SK-N-MC (cell line): ENCODE measurements at places on chromosomes 5 and 9.

DNA sequence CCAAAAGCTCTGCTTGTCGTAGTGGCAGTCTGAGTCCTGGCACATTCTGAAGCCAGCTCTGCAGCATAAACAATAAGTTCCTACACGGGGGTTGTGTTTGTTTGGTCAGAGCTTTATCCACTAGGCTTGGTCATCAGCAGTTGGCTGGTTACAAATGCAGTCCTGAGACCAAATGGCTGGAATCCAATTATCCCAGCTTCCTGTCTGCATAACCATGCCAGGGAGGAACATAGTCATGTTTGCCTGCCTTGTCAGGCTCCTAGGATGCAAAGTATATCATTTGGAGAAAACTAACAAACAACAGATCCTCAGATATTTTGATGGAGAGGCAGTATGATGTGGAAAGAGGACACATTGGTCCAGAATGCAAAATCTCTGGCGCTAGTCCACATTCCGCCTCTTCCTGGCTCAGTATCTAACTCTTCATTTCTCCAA, 85.8 kb downstream of the FBXO38 start:
- no peak for DNase-seq

- DNase-seq = peak; percentile 22
Measured at GRCh38 chr5:88108490-88109279, 160.0 kb downstream of the TMEM161B start.

DNA sequence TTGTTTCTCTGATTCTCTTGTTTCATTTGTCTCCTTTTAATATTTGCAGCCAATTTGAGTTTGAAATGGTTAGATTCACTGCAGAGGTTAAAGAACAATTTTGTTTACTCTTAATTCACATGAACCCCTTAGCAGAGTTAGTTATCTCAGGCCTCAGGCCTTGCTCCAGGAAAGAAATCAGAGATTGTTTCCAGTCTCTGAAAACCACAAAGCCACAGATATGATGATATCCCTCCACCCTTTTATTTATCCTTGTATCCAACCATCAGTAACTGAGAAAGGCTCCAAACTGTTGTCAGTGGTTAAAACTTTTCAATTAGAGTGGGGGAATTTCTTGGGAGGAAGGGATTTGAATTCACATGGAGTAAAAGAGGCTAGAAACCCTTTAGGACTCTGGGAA, 406.0 kb upstream of the DMAC1 start:
- no peak for DNase-seq

DNA sequence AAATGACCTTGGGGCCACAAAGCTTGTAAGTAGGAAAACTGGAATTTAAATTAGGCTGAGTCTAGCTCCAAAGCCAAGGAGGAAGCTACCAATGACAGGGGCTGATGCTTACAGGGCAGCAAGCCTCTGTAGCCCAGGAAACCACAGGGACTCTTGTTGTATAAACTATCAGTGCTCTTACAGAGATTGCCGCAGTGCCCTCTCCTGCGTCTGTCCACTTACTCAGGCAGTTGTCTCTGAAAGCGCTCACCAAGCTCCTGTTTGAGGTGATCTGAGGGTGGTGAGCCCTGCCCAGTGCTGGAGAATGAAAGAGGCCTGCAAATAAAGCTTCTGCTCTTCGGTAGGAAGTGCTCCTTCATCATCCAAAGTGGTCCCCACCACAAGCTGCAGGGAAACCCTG, 498.8 kb downstream of the ARHGEF28 start:
- DNase-seq = no peak

GRCh38 chr9:96854651-96855273, 448 bp upstream of the ZNF782 start:
- no peak for DNase-seq

GRCh38 chr5:53130266-53130665, 20.7 kb upstream of the MOCS2 start:
- no peak for DNase-seq

- DNase-seq = no peak
Measured at GRCh38 chr9:123743737-123744136, 186.2 kb downstream of the DENND1A start.

DNA sequence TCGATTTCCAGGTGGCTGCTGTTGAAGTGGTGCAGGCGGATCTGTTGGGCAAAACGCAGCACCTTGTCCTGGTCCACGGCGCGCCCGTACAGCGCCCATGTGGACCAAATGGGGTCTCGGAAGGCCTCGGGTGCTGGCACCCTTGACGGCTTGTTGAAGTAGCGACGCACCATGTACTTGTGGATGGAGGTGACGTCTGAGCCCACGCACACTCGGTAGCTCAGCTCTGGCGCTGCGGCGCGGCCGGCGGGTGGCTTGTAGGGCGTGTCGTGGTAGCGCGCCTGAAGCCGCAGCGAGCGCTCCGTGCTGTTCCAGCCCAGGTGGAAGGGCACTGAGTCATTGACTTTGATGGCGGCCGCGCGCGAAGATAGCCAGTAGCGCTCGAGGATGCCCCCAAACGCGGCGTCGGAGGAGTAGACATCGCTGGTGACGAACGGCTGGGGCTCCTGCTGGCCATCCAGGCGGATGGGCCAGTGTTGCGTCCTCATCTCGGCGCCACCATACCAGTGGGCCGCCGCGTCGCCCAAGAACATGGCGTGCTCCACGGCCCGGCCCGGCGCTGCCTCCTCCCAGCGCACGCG, 4.7 kb downstream of the MYORG start:
- no peak for DNase-seq

GRCh38 chr5:58015175-58015574, 444.7 kb downstream of the PLK2 start:
- DNase-seq = no peak

- DNase-seq = no peak
Measured at GRCh38 chr5:77630114-77630680, 8.3 kb downstream of the OTP start.

DNA sequence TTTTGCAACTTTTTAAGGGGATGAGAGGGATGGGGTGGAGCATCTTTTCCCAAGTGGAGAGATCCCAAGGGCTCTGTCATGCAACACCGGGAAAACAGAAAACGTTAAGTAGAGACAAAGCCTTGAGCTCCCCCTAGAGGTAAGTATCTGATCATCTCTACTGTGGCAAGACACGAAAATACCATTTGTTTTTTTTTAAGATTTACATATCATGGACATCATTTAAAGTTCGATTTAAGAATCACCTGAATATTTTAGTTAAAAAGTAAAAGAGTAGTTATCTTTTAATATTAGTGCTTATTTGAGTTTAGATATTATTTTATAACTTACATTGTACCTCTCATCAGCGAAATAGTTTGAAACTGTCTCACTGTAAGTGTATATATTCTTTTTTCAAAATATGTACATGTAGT, 200.4 kb downstream of the LRRC70 start:
- peak; percentile 32 for DNase-seq
